ENCODE measurements at places on chromosomes 16 and 17. TPM values are rescaled to one million over a fixed set of nuclear protein-coding genes. Genes with fewer than 3 reads are reported as not detected.
A peak's percentile ranks its signal among the peaks of the same experiment; 100 is the strongest.

- no peak for DNase-seq
Observed at GRCh38 chr17:17164156-17164555, 42.0 kb downstream of the PLD6 start.

DNA sequence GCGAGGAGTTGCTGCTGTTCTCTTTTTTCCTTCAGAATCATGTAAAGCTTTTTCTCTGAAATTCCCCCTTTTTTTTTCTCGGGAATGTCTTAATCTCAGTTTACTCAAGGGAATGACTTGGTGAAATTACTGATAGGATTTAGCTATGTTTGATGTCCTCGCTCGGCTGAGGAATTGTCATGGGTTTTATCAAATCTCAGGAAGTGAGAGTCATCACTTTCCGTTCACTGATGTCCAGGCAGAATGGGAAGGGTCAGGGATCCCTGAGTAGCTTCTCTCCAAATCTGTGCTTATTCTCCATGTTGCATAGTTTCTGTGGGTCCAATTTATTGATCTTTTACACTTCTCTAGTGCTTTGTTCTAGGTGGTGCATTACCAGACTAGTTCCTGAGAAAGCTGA is 6.3 kb downstream of the IGSF6 start:
- DNase-seq: no peak

DNA sequence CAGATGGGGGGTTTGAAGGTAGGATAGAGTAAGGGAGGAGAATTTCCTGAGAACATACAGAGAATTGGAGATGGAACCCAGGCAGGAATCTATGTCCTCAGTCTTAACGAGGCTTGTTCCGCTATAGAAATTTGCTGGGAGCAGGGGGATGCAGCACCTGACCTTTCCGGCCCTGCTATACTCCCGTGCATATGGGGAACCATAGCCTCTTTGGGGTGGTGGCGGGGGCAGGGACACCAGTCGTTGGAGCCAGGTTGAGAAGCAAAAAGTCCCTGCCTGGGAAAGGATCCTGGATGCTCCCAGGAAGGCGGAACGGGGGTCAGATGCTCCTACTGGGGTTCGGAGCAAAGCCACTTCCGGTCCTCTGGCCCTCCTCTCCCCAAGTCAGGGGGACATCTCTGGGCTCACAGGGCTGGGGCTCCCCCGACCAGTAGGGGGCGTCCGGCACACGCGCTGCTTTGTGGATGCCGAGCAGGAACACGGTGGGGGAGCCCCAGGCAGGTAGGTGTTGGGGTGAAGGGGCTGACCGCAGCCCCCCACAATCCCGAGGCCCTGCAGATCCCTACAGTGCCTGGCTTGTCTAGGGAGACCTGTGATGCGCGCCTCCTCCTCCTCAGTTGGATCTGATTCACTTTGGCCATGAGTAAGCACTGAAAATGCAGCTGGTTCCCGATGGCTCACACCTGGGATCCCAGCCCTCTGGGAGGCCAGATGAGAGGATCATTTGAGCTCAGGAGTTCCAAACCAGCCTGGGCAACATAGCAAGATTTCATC is 15.5 kb upstream of the TFAP4 start:
- peak; percentile 78 for DNase-seq

- DNase-seq: peak; percentile 60
Observed at GRCh38 chr16:17343028-17343427, 127.7 kb downstream of the XYLT1 start.

DNA sequence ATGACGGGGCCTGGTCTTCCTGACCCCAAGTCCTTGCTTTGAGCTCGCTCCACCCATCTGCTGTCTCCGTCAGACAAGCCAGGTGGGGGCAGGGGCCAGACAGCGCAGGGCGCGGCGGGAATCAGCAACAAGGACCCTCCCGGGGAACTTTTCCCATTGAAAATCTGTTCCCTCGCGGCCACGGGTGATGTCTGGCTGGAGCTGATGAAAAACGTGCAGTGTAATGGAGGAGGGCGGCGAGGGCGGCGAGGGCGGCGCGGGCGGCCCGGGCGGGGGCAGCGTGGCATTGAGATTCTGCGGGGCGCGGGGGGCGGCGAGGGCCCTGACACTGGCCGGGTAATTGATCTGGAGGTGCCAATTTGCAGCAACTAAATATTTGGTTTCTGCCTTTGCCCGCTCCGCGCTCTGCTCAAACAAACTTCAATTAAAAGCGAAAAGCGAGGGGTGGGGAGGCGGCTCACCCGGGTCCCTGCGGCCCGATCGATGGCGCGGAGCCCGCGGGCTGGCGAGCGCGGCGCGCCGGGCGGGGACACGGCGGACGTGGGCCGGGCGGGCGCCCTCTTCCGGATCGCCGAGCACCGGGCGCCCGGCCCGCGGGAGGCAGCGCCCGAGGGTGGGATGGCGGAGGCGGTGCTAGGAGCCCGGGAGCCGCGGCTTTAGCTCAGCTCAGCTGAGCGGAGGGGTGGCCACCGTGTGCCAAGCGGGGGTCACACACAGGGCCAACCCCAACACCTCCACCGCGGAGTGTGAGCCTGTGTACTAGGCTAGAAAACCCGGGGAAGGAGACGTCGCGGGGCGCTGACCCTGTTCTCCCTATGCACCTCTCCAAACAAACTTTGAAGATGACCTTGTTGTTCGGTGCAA is 32.4 kb downstream of the DCAKD start:
- DNase-seq: peak; percentile 35

DNA sequence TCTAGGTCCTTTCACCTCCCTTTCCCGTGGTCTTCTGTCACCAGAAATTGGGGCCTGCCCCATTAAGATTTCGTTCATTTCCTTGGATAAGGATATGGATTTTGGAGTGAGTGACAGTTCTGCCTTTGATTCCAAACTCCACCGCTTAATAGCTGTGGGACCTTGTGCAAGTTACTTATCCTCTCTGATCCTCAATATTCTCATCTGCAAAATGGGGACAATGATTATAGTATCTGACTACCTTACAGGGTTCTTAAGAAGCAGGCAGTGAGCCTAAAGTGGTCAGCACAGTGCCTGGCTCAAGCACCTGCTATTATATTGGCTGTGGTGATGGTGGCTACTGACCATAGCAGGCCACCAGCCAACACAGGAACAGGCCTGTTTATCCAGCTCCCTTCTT is 15.6 kb downstream of the TBKBP1 start:
- no peak for DNase-seq

DNA sequence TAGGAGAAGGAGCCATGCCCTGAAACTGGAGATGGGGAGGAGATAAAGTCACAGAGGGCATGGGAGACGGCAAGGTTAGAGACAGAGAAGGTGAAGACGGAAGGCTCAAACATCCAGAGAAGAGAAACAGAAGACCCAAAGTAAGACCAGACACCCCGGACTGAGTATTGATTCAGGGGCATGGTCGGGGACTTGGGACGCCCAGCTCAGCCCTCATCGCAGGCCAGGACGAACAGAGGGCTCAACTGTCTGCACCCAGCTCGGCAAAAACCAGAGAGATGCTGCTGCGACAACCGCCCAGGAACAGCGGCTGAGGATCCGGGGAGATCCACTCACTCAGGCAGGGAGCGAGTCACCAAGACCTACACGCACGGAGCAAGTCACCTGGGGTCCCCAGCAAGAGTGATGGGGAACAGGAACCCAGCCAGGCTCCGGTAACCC is 999 bp downstream of the XYLT1 start:
- DNase-seq: peak; percentile 45

DNA sequence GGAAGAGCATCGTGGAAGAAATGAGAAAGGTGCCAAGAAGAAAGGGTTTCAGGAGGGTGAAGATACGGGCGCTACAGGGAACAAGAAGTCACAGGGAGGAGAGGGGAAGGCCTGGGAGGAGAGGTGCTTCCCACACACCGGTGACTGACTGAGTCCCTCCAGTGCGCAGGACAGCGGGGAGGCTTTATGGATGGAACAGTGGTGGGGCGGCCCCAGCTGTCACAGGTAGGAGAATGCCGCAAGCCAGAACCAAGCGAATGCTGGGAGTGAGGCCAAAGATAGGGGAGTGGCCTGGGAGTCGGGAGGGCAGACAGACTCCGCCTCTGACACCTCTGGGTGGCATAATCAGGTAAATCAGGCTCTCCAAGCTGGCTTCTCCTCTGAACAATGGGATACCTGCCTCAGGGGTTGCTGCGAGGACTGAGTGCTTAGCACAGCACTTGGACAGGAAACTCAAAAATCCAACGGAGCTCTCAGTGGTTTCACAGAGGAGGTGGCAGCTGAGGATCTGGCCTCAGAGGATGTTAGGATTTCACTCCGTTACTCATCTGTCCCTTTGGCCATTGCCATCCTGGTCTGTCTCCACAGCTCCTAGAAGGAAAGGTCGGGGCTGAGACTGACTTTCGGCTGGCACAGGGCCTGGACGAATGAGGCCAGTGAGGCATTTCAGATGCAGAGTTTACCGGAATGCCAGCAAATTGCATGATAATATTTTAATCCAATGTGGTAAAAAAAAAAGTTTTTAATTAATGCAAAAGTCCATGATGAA is 717 bp upstream of the CNP start:
- peak; percentile 64 for DNase-seq

- no peak for DNase-seq
Observed at GRCh38 chr16:27258241-27258734, 10.3 kb downstream of the NSMCE1 start.

DNA sequence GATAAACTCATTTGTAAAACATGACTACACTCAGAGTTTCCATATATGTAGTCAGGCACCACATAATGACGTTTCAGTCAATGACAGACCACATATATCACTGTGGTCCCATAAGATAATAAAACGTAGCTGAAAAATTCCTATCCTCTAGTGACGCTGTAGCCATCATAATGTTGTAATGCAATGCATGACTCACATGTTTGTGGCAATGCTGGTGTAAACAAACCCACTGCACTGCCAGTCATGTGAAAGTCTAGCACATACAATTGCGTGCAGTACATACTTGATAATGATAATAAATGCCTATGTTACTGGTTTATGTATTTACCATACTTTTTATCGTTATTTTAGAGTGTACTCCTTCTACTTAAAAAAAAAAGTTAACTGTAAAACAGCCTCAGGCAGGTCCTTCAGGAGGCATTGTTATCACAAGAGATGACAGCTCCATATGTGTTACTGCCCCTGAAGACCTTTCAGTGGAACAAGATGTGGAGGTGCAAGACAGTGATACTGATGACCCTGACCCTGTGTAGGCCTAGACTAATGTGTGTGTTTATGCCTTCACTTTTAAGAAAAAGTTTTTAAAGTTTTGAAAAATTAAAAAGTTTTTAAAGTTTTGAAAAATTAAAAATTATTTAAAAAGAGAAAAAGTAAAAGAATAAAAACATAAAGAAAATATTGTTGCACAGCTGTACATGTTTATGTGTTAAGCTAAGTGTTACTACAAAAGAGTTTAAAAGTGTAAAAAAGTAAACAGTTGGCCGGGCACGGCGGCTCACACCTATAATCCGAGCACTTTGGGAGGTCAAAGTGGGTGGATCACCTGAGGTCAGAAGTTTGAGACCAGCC is 9.0 kb downstream of the STAT5B start:
- peak; percentile 77 for DNase-seq

DNA sequence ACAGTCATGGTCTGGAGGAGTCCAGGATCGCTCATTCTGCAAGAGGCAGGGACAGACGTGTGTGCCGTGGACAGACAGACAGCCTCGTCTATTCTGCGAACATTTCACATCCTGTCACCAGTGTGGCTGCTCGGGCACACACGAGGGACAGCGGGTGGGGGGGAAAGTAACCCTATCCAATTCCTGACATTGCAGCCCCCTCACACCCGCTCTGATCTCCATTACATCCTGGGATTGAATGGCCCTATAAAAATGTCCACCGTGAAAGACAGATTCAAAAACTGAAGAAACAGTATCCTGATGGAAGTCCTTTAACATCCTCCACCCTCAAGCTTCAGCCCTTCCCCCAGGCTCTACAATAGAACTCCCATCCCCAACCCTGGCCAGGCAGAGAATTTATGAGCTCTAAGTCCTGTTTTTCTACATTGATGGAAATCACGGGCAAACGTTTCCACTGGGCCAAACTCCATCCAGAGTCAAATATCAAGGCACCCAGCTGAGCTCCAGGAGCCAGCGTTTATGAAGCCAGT is 39.4 kb downstream of the HS3ST3A1 start:
- DNase-seq: no peak

DNA sequence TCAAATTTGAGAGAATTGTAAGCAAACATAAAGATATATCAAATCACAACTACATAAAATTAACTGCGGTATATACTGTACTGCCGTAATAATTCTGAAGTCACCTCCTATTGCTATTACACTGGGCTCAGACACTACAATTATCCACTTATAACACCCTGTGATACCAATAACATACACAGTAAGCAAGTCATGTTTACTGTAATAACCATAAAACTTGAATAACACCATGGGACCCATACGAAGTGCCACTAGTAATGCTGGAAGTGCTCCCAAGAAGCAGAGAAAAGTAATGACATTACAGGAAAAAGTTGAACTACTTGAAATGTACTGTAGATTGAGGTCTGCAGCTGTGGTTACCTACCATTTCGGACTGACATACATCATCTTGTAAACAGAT is 24.0 kb downstream of the CMC2 start:
- DNase-seq: no peak

- DNase-seq: no peak
Observed at GRCh38 chr17:7307686-7308624, 527 bp downstream of the EIF5A start.

DNA sequence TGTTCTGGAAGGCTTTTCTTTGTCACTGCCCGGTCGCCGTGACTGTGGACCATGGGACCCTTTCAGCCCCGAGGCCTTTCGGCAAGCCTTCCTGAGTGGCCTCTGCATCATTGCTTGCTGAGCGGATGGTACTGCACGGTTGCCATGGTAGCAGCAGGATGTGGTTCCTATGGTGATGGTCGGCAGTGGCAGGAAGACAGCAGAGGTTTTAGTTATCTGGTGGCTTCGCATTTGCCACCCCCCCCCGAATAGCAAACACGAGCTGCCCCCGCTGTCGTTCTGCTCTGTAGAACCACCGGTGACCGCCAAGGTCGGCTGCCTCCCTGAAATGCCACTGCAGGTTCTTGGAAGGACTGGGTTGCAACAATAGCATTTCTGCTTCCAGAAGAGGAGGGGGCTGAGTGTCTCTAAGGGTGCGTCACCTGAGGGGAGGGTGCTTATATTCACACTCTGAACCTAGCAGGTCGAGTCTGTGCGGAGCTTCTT is 76.6 kb downstream of the CMIP start:
- DNase-seq: peak; percentile 87

DNA sequence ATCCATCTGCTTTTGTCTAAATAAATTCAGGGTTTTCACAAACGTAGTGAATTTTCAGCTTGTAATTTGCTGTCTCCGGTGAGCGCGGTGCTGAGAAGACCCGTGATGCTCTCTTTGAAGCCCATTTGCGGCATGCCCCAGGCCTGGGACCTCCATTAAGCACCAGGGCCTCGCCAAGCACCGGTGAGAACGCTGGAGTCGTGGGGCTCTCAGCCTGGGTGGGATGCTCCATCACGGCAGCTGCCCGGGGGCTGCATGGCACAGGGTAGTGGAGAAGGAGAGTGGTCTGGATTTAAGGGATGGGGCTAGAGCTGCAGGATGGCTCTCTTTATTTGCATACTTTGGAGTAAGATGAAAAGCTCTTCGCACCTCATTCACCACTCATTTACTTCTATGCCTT is 248.7 kb downstream of the ABCC12 start:
- DNase-seq: no peak

- DNase-seq: no peak
Observed at GRCh38 chr16:30186444-30186781, 3.0 kb downstream of the CORO1A start.

- no peak for DNase-seq
Observed at GRCh38 chr17:64164596-64165285, 34.8 kb upstream of the ERN1 start.

Gene NKD1
- total RNA-seq: 4.6 TPM

Gene CACNG4
- not detected for total RNA-seq

Gene MAP2K6
- total RNA-seq: 16.5 TPM

Gene RGS11
- not detected for total RNA-seq

Gene TBC1D3I
- total RNA-seq: 1.3 TPM

Gene C16orf54
- total RNA-seq: 139 TPM

Gene PTGES3L
- total RNA-seq: 0.30 TPM

Gene KCNJ18
- not detected for total RNA-seq

Measured in CD4-positive, alpha-beta memory T cell (primary cell).